ENCODE measurements at places on chromosomes 7 and 10.

GRCh38 chr7:151793531-151793951, 83.4 kb downstream of the PRKAG2 start:
- DNase-seq: no peak

DNA sequence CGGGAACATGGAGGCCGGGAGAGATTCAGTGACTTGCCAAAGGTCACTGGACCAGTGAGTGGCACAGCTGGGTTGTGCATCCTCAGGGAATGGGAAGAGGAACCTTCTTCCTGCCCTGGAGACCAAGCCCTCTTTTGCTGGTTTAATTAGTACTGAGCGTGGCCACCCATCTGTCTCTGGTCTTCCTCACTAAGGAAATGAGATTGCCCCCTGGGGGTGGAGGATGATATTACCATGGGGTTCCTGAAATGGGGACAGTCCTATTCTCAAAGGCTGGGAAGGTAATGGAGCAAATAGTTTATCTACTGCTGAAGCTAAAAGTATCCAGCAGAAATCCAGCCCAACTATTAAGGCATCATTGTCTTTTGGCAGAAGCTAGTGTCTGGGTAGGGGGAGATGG, 98.6 kb upstream of the FGFR2 start:
- no peak for DNase-seq

- DNase-seq: no peak
Measured at GRCh38 chr10:21961847-21962246, 41.7 kb downstream of the DNAJC1 start.

GRCh38 chr10:125029584-125030242, 87.8 kb downstream of the ZRANB1 start:
- DNase-seq: no peak

DNA sequence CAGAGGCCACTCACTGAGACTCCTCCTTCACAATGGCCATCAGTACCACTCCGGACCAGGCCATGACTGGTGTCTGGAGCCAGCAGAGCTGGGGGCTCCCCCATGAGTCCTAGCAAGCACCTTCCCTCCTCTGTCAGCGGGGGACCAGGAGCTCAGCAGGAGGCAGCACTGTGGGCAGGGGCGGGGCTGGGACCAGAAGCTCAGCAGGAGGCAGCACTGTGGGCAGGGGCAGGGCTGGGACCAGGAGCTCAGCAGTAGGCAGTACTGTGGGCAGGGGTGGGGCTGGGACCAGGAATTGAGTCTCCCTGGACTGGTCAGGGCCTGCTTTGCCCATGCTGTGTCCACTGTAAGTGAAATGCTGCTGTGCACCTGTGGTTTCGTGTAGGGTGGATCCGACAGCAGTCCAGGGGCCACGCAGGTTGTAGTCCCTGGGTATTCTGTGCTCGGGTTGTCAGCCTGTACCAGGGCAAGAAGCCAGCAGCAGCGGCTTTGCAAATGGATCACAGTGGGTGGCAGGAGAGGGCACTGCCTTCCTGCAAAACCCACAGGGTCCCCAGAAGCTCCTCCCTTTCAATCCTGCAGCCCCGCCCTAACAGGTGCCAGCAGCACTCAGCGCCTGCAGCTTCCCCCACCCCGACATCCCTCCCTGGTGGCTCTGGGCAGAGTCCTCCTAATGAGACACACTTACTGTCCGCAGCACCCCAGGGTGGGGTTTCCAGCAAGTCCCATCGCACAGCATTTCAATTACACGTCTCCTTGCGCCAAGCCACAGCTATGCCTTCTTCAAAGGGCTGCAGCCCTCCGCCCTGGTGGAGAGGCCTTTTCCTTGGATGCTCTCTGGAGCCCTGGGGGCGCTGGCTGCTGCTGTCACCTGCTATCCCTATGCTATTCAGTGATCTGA, 220.5 kb downstream of the TCERG1L start:
- DNase-seq: no peak

DNA sequence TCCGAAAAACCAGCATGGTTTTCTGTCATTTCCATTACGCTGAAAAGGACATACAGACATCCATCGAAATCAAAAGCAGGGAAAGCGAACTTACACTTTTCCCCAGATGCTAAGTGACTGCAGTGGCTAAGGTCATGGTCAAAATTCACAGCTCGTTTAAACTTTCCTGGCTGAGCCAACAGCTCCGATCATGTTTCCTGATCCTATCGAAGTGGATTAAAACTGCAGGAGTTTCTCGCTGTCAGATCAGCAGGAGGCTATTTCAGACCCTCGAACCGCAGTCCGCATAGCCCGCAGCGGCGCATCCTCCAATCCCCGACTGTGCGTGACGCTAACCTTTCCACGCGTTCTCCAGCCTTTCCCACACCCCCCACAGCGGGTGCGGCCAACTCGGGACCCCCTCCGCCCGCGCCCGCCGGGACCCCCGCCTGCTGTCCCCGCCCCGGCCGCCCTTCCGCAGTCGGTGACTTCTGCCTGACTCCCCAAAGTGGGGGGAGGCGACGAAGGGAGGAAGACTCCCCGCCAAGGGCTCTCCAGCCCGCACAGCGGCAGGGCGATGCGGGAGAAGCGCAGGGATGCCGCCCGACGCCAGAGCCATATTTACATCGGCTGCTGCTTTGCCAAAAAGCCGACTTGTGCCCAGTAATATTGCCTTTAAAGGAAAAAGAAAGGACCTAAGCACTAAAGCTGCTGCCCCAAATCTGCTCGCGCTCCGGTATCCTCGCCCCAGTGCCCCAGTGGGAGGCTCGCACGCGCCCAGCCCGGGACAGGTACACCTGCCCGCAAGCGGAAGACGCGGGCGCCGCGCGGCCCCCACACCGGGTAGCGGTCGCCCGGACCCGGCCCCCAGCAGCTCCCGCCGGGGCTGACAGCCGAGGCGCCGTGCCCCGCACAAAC, 1.2 kb downstream of the PIP4K2A start:
- DNase-seq: no peak

DNA sequence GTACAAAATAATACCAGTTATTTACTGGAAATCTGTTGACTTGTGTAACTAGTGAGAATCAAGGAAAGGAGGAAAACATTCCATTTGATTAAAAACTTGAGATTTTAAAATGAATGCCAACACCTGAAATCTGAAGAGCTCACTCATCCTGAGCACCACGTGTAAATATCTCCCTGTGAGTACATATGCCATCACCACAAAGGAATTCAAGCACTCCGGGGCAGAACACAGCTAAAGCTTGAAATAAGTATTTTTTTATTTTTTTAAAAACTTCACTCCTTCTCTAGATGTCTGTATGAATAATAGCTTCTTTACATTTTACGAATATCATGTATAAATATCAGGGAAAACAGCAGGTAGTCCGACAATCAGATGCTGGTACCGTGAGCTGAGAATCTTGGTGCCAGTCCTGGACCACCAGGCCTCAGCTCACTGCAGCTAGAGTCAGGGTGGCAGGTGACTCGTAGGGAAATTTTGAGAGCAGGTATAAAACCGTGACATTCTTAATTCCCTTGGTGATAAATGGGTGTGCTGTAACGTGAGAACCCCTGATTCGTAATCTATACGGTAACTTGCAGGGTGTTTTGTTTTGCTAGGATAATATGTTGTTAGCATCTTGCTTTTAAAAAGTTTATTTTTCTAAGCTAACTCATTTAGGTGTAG, 12.7 kb downstream of the LMTK2 start:
- no peak for DNase-seq

DNA sequence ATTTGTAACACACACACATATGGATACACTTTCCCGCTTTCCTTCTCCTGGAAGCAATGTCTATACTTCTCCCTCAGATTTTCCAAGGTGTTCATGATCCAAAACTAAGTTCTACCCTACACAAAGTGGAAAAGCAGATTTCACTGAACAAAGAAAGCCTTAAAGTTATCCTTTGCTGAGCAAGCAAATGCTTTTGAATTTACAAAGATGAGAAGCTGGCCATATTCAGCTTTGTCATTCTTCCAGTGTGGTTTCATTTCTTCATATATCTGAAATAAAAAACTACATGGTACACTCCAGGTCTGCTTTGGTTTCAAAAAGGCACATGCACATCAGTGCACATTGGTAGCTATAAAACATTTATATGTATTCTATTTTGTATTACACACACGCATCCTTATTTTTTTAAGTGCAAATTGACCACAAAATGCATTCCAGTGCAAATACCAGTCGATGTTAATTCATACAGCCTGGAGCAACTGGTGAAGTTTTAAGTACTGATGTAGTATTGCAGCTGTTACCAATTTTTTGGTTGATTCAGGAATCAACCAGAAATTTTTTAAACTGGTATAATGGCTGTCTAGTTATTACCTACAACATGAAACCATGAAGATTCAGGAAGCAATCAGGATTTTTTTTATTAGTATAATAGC, 65.5 kb upstream of the SRPK2 start:
- DNase-seq: no peak

DNA sequence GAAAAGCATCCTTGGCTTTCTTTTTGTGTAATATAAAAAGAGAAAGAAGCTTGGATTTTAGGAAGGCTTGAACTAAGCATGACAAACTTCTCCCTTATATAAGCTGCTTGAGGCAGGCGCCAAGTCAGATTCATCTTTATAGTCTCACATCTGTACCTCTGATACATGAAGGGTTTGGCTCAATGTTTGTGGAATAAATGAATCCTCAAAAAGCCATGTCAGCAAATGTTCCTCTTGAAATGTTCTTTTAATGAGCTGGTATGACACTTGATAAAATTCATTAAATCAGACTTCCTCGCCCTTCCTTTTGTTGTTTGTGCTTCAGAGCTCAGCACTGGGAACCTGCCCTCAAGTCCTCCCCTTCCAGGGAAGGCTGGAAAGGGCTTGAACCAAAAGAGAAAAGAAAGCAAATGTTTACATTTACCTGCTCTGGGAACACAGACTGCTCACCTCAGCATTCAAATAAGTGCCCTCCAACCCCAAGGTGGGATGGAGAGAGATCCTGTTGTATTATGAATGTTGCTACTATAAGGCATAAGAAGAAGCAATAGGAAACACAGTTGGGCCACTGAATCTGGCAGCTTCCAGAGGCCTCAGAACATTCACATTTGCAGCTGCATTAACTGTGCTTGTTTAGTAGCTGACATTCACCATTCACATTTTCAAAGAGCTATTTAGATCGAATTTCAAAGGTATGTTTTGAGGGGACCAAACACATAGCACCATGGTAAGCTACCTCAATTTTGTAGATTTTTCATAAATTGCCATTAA, 212.6 kb downstream of the CACNA2D1 start:
- no peak for DNase-seq

- no peak for DNase-seq
Measured at GRCh38 chr10:85741626-85742300, 624.8 kb downstream of the GRID1 start.

- DNase-seq: no peak
Measured at GRCh38 chr10:9211228-9211627, 1156.7 kb downstream of the GATA3 start.

Measured in activated CD8-positive, alpha-beta memory T cell treated with anti-CD3 and anti-CD28 coated beads for 1 hour (primary cell).